Adipocyte (in vitro differentiated cells): ENCODE measurements at places on chromosomes 3 and 15.

DNA sequence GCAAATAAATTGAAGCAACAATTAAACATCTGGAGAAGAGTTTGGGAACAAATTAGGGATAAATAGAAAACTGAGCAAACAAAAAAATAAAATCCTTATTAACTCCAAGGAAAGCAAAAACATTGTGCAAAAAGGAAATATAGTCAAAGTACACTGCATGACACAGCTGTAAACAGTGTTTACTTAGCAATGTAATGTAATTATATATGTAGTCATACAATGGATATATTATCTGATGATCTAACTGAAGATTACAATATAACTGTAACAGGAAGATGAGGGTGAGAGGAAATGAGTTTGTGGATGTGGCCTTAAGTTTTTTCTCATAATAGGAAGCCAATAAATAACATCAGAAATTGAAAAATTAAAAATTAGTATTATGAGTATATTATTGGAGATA is 42.5 kb downstream of the SCN10A start:
- no peak for DNase-seq

GRCh38 chr3:126107203-126107939 is 23.4 kb upstream of the SLC41A3 start:
- DNase-seq, result no peak

DNA sequence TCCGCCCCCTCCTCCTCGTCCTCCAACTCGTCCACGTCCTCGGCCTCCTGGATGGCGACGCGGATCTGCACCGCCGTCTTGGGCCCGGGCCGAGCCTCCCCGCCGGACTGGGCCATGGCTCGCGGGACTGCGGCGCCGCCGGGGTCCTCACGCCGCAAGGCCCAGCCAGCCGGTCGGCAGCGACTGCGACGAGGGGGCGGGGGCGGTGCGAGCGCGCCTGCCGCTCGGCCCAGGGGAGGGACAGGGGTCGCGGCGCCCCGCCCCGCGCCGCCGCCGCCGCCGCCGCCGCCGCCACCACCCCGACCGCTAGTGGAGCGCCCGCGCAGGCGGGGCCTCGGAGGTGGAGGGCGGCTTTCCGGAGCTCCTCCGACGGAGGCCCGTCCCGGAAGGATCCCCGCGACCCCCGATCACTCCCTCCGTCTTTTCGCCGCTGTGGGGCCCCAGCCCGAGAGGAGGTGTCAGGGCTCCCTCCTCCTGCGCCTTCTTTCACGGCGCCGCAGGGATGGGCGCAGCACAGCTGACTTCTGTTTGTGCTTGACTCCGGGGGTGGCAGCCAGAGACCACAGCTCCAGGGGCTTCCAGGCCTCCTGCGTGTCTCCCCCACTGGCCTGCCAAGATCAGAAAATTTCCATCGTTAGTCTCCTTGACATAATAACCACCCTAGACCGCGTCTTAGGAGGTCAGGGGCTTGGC is at the start of gene LARP6:
Gene LARP6, minus strand, starts transcription at position 185 of the 693 bp plus-strand sequence. Its CDS starts 69 bp downstream, at position 116.
- peak; percentile 81 for DNase-seq

- DNase-seq, result no peak
Observed at GRCh38 chr3:21487520-21487919, 263.5 kb downstream of the ZNF385D start.

DNA sequence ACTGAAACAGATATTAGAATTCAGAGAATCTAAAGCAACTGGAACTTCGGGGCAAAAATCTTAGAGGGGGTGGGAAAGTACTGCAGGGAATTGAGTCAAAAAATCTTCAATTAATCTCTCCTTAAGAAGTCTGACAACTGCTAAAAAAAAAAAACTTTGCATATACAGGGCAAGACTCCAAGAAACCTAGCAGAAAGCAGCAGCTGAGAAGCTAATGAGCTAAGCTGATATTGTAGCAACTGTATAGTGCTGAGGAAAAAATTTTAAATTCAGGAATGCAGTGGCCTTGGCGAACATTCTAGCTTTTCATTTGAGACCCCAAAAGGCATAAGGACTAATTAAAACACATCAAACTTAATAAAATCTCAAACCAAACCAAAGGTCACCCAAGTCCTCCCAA is 113.6 kb downstream of the SCAPER start:
- no peak for DNase-seq

GRCh38 chr3:37808656-37809055 is 53.0 kb upstream of the CTDSPL start:
- no peak for DNase-seq
